ENCODE measurements at places on chromosomes 1 and 21. TPM values are rescaled to one million over a fixed set of nuclear protein-coding genes. Genes with fewer than 3 reads are reported as not detected.

SPRR2E gene
- not detected for total RNA-seq

CLCNKA gene
- total RNA-seq, result not detected

PDPN gene
- total RNA-seq, result 0.47 TPM

SIM2 gene
- 71.2 TPM for total RNA-seq

ATP1A4 gene
- total RNA-seq, result 0.04 TPM

RNF186 gene
- 0.69 TPM for total RNA-seq

ADGRL2 gene
- 3.2 TPM for total RNA-seq

TRPM2 gene
- total RNA-seq, result 50.0 TPM

ARHGEF16 gene
- 60.7 TPM for total RNA-seq

CRB1 gene
- 0.07 TPM for total RNA-seq

VWA5B1 gene
- total RNA-seq, result not detected

PALMD gene
- 8.2 TPM for total RNA-seq

SPRR2D gene
- total RNA-seq, result not detected

HSD3B2 gene
- total RNA-seq, result not detected

FBXO2 gene
- 15.3 TPM for total RNA-seq

FAM229A gene
- total RNA-seq, result 3.7 TPM

CA6 gene
- not detected for total RNA-seq

MEGF6 gene
- 32.5 TPM for total RNA-seq

IL23R gene
- not detected for total RNA-seq

KANK4 gene
- total RNA-seq, result not detected

MATN1 gene
- total RNA-seq, result 0.63 TPM

RYR2 gene
- not detected for total RNA-seq

SUSD4 gene
- total RNA-seq, result 5.2 TPM

UBASH3A gene
- total RNA-seq, result 1.0 TPM

PTCH2 gene
- not detected for total RNA-seq

TMCO1 gene
- total RNA-seq, result 80.6 TPM

PGLYRP4 gene
- total RNA-seq, result not detected

All from PC-3 (cell line).